CMK (cell line): ENCODE measurements at places on chromosomes 5 and 9.

- DNase-seq: no peak
Observed at GRCh38 chr5:162664846-162665245, 597.3 kb downstream of the GABRG2 start.

DNA sequence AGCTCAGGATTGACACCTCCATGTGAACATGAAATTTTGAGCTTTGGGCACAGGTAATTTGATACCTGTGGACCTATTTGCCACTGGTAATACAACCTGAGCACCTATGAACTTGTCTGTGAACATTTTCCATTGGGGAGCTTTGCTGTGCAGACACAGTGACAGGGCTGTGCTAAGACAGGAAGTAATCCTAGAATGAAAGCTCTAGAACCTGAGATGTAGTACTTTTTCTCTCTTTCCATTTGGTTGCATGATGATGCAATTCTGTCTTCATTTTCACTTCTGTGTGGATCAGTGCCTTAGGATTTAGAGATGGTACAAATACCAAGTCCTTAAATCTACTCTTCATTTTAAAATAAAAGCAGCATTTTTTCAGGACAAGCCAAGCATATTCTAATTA is 216.9 kb downstream of the NR3C1 start:
- DNase-seq: no peak

- DNase-seq: no peak
Observed at GRCh38 chr5:172800088-172800551, 29.1 kb upstream of the DUSP1 start.

- no peak for DNase-seq
Observed at GRCh38 chr5:431001-431710, 11.8 kb upstream of the EXOC3 start.

DNA sequence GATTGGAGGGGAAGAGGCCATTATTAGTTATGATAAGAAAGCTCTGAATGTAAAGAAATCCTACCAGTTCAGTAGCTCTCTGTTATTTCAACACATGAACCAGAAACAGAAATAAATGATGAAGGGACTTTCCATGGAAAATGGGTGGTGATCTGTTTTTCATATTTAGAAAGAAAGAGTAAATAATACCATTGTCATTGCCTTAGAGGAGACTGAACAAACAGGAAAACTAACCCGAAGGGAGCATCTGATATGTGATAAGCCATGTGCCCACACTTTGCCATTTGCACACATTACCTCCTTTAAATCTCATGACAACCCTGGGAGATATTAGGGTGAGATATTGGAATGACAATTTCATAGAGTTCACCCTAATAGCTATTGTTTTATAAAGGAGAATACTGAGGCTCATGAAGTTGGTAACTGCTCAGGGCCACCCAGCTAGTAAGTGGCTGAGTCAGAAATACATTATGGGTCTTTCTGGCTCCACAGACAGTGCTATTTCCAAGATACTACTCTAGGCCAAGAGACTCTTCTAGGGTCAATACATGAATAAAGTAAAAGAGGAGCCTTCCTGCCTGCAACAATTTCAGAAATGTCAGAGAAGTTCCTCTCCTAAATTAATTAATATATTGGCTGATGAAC is 111.0 kb upstream of the SLIT3 start:
- DNase-seq: no peak

DNA sequence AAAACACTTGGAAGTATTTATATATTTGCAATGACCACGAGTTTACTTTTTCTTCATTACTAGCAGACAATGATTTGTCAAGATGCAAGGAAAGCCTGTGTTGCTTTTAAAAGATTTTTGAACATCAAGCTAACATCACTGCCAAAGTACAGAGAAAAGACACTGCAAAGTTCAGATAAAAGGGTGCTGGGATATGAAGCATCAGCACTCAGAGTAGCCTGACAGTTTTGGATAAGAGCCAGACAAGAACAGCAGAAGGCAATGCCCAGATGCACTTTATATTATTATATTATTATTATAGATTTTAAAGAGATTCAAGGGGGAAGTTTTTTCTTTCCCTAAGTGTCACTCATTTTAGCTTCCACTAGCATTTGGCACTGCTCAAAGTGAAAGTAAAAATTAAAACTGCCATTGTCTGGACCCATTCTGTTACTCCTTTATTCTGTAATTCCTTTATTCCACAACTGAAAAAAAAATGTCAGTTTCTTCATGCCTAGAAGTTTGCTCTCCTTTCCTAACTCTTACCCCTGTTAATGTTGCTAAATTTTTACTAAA is 240.6 kb downstream of the EFNA5 start:
- no peak for DNase-seq
